ENCODE measurements at places on chromosomes 6 and 20. TPM values are rescaled to one million over a fixed set of nuclear protein-coding genes. Genes with fewer than 3 reads are reported as not detected.

Gene LGSN
- total RNA-seq = not detected

Gene FOXF2
- total RNA-seq = not detected

Gene PLAGL2
- total RNA-seq = 4.1 TPM

Gene BNIP5
- not detected for total RNA-seq

Gene TAGAP
- total RNA-seq = 0.07 TPM

Gene LY6G6C
- total RNA-seq = not detected

Gene EYS
- not detected for total RNA-seq

Gene CD93
- 394 TPM for total RNA-seq

Gene MEI4
- not detected for total RNA-seq

Gene TULP1
- not detected for total RNA-seq

Gene FRS3
- total RNA-seq = 1.5 TPM

Gene PACSIN1
- total RNA-seq = not detected

Gene FBXO9
- total RNA-seq = 13.4 TPM

Gene PBOV1
- total RNA-seq = not detected

Gene PDE7B
- total RNA-seq = 36.8 TPM

Gene DST
- 84.3 TPM for total RNA-seq
